Esophagus muscularis mucosa (tissue), 4 donors: ENCODE measurements at places on chromosomes 1 and 21.

GRCh38 chr1:58893257-58893869 lies 109.5 kb upstream of the JUN start:
- H3K27me3 ChIP-seq = no peaks in the 10 kb centered on the region
- no peaks in the 10 kb centered on the region for H3K36me3 ChIP-seq
- H3K4me3 ChIP-seq = no peak overlapping the region
- no peak overlapping the region for H3K27ac ChIP-seq

DNA sequence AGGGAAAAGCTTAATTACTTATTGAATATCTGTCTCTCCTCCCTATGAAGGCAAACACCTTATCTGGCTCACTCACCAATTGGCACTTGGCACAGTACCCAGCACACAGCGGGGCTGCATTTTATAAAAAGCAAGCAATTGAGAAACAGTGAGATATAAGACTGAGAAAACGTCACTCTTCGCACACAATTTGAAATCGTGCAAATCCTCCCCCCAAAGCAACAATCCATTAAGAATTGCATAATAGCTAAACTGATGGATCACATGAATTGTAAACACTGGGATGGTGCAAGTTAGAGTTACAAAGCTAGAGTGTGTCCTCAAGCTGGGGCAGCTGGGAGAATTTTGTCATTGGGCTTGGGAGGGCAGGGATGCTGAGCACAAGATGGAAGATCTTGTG lies 27.1 kb downstream of the PRDX6 start:
- H3K27ac ChIP-seq = no peak overlapping the region
- DNase-seq = no peak
- no peak overlapping the region for H3K4me3 ChIP-seq
- H3K36me3 ChIP-seq = no peaks in the 10 kb centered on the region

DNA sequence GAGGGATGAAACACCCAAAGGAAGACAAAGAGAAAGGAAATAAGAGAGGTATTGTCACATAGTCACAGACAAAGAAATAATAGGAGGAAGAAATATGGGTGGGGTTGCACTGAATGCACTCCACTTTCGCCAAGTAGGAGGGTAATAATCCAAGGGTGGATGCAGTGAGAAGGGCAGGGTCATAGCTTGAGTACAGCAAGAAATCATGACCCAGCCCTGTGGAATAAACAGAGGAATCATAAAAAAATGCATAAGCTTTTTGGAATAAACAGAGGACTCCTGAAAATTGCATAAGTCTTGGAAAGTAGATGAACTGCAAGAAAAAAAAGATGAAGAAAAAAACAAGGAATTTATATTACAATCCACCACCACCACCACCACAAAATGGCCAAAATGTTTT lies 53.1 kb upstream of the CD55 start:
- H3K4me1 ChIP-seq = no peaks in the 10 kb centered on the region
- H3K27ac ChIP-seq = no peak overlapping the region
- H3K36me3 ChIP-seq = no peaks in the 10 kb centered on the region

DNA sequence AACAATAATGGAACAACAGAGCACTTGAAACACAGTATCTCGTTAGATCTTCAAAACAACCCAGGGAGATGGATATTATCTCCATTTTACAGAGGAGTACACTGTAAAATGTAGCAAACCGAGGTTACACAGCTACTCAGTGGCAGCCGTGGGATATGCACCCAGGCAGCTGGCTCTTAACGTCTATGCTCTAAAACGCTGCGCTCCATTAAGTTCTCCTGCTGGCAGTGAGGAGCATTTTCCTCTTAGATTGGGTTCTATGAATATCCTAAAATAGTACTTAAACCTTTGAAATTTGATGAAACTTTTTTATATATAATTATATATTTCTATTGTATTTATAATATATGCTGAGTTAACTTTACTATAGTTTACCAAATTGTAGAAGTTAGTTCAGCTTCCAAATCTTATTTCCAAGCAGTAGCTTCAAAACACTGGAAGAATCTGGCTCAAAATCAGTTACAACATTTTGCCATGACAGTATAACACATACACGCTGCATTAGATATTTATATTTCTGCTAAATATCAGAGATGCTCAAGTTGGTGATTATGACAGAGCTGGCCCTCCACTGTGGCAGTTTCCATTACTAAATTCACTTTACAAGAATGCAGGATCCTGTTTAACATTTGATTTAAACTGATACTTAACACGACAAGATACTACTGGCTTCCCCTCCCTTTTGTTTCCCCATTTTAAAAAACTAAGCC lies 49.5 kb downstream of the TGFBR3 start:
- no peak overlapping the region for H3K4me3 ChIP-seq
- H3K36me3 ChIP-seq = no peaks in the 10 kb centered on the region
- peak overlapping the region; percentile 64 for H3K27ac ChIP-seq
- peaks cover 66% of the 10 kb centered on the region for H3K4me1 ChIP-seq

DNA sequence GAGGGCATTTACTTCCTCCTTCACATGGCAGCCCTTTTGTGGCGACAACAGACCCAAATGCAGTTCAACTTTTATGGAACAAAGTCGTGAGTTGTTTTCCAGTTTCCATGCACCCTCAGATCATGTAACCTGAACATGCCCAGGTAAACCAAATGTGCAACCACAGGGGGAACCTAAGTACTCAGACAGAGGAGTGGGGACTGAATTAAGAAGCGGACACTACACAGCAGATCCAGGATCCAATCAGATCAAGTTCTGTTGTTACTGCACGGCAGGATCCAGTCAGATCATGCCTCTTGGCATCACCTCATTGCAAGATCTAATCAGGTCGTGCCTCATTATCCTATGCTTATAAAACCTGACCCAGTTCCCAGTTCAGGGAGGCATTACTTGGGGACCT lies 115.7 kb downstream of the MATN1 start:
- no peaks in the 10 kb centered on the region for H3K36me3 ChIP-seq
- H3K27me3 ChIP-seq = no peaks in the 10 kb centered on the region
- no peak overlapping the region for H3K4me3 ChIP-seq
- no peaks in the 10 kb centered on the region for H3K4me1 ChIP-seq

GRCh38 chr1:166083887-166084286 lies 82.9 kb downstream of the FAM78B start:
- H3K4me1 ChIP-seq = peaks cover 8% of the 10 kb centered on the region
- H3K4me3 ChIP-seq = no peak overlapping the region
- no peaks in the 10 kb centered on the region for H3K27me3 ChIP-seq
- no peaks in the 10 kb centered on the region for H3K36me3 ChIP-seq
- H3K27ac ChIP-seq = no peak overlapping the region

GRCh38 chr1:42932442-42932941 lies 26.2 kb downstream of the SLC2A1 start:
- DNase-seq = no peak
- peaks cover 9% of the 10 kb centered on the region for H3K4me1 ChIP-seq
- no peaks in the 10 kb centered on the region for H3K27me3 ChIP-seq
- H3K27ac ChIP-seq = no peak overlapping the region

- no peak overlapping the region for H3K27ac ChIP-seq
- H3K4me3 ChIP-seq = no peak overlapping the region
- no peaks in the 10 kb centered on the region for H3K27me3 ChIP-seq
- H3K4me1 ChIP-seq = no peaks in the 10 kb centered on the region
Observed at GRCh38 chr1:198086051-198086745, 70.6 kb upstream of the NEK7 start.

DNA sequence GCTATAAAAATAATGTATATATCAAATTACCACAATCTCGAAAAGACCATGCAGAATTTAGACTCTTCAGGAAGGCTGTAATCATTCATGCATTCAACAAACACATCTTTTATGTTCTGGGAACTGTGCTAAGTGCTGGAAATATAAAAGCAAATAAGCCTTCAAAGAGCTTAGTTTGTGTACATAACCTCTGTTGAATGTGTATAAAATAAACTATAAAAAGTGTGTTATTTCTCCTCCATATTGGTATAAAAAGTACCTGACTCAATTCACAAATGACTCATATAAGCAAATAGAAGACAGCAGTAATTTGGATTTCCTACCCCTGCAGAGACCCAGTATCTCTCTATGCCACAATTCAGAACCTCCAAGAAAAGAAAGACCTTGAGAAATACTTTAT lies 36.8 kb downstream of the RAB3GAP2 start:
- H3K4me3 ChIP-seq = no peak overlapping the region
- peaks cover 6% of the 10 kb centered on the region for H3K36me3 ChIP-seq
- no peak for DNase-seq

DNA sequence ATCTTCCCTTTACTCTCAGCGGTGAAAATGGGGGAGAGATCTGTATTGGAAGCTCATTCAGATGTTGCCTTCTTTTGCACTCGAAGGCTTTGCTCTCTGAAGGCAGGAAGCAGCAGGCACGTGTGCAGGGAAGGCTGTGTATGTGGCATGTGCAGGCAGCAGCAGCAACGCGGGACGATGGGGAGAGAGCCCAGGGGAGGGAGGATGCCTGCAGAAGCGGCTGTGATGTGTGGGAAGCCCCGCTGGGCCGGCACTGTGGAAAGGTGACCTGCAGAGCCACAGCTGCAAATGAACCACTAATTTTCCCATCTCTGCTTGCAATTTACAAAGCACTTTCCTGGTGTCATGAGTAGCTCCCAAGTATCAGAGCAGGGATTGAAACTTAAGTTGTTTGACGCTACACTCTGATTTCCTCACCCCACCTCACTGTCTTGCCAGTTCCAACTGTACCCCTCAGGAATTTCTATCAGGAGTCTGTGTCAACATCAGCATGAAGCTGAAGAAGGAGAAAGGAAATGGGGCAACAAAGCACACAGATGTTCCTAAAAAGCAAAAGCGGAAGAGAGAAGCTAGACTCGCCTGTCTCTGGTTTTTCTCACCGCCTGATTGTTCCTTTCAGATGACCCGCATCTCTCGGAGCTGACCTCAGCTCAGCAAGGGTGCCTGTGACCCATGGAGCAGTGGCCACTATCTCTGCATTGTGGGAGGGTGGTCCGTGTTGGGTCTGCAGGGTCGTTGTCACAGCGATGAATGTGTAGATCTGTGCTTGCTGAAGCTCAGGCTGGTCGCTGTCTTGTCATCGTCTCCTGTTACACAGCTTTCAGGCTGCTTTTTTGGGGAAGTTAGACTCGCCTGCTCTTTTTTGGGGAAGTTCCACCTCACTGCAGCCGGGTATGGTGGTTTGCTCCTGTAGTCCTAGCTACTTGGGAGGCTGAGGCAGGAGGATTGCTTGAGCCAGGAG lies 156.1 kb downstream of the KIF26B start:
- no peaks in the 10 kb centered on the region for H3K36me3 ChIP-seq
- H3K27ac ChIP-seq = no peak overlapping the region
- H3K4me3 ChIP-seq = no peak overlapping the region
- peaks cover 12% of the 10 kb centered on the region for H3K4me1 ChIP-seq
- DNase-seq = no peak

- H3K4me3 ChIP-seq = peak overlapping the region; percentile 72
- H3K27me3 ChIP-seq = peaks cover 56% of the 10 kb centered on the region
- no peaks in the 10 kb centered on the region for H3K36me3 ChIP-seq
- peaks cover 22% of the 10 kb centered on the region for H3K4me1 ChIP-seq
Observed at GRCh38 chr1:112509005-112509659, 367 bp downstream of the WNT2B start.

- H3K27ac ChIP-seq = no peak overlapping the region
- H3K4me1 ChIP-seq = peaks cover 5% of the 10 kb centered on the region
- DNase-seq = no peak
- H3K4me3 ChIP-seq = no peak overlapping the region
- no peaks in the 10 kb centered on the region for H3K36me3 ChIP-seq
- H3K27me3 ChIP-seq = no peaks in the 10 kb centered on the region
Observed at GRCh38 chr1:232250838-232251237, 379.1 kb downstream of the SIPA1L2 start.
